Activated B cell treated with CpG ODN at 0.5 μM for 24 hours (primary cell): ENCODE measurements at places on chromosomes 11 and 22.

GRCh38 chr22:27203276-27203660, 545.9 kb downstream of the MIAT start:
- no peak overlapping the region for H3K27ac ChIP-seq
- H3K4me3 ChIP-seq = no peak overlapping the region
- H3K4me1 ChIP-seq = no peaks in the 10 kb centered on the region
- peaks cover 13% of the 10 kb centered on the region for H3K27me3 ChIP-seq
- no peaks in the 10 kb centered on the region for H3K36me3 ChIP-seq
- DNase-seq = no peak

- H3K27ac ChIP-seq = no peak overlapping the region
- peaks cover 11% of the 10 kb centered on the region for H3K27me3 ChIP-seq
- H3K4me3 ChIP-seq = no peak overlapping the region
- no peaks in the 10 kb centered on the region for H3K36me3 ChIP-seq
- no peaks in the 10 kb centered on the region for H3K4me1 ChIP-seq
Measured at GRCh38 chr11:45247433-45247832, 38.7 kb downstream of the SYT13 start.

DNA sequence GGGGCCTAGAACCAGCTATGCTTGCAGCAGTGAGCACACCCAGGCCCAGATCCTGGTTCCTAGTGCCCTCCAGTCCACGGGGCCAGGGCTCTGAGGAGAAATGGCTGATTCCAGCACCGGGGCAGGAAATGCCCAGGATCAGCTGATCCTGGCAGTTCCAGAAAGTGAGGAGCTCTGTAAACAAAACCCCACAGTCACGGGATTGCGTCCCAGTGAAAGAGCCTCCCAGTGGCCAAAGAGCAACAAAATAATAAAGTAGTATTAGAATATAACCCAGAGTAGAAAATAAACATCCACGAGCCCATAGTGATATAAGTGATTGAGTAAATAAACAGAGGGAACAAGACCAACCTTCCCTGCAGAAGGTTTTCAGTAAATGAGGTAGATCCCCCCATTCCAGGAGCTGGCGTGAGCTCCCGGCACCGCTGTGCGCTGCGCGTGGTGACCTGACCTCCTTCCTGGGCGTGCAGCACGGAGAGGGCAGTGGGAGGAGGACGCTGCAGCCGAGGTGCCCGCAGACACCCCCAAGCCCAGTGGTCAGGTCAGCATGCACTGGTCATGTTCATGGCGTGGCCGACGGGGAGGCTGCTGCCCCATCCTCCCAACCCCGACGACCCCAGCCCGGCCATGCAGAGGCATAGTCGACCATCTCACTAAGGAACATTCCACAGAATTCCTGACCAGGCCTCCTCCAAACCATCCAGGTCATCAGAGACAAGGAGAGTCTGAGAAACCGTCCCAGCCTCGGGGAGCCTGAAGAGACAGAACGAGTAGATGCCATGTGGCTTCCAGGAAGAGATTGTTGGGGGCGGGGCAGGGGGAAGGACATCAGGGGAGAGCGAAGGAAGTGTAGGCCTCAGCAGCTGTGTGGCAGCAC, 19.8 kb downstream of the PTDSS2 start:
- peaks cover 2% of the 10 kb centered on the region for H3K36me3 ChIP-seq
- no peak overlapping the region for H3K4me3 ChIP-seq
- peaks cover 2% of the 10 kb centered on the region for H3K4me1 ChIP-seq
- DNase-seq = no peak
- no peaks in the 10 kb centered on the region for H3K27me3 ChIP-seq

DNA sequence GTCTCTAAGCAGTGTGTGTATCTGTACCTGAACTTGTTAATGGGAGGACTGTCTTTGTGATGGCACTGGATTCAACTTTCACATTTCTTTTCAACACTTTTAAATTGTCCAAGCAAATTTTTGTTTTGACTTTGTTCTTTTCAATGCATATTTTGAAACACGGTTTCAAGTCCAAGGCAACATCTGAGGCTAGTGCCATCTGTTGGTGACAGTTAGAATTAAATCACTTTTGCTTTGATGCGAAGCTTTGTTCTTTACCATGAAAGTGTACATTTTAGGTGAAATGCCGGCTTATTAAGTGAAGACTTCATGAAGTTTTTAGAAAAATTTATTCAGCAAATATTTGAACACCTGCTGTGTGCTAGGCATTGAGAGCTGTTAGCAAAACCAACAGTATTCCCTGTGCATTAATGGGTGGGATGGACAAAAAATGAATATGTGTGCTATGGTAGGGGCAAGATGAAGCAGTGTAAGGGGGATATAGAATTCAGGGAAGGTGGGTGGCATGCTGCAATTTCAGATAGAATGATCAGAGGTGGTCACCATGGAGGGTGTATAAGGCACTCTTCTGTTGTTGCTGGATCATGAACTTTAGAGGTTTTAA, 70.2 kb downstream of the DDX10 start:
- H3K4me1 ChIP-seq = peaks cover 28% of the 10 kb centered on the region
- no peaks in the 10 kb centered on the region for H3K27me3 ChIP-seq
- H3K4me3 ChIP-seq = no peak overlapping the region
- no peak overlapping the region for H3K27ac ChIP-seq
- H3K36me3 ChIP-seq = peaks cover 33% of the 10 kb centered on the region
- DNase-seq = no peak

DNA sequence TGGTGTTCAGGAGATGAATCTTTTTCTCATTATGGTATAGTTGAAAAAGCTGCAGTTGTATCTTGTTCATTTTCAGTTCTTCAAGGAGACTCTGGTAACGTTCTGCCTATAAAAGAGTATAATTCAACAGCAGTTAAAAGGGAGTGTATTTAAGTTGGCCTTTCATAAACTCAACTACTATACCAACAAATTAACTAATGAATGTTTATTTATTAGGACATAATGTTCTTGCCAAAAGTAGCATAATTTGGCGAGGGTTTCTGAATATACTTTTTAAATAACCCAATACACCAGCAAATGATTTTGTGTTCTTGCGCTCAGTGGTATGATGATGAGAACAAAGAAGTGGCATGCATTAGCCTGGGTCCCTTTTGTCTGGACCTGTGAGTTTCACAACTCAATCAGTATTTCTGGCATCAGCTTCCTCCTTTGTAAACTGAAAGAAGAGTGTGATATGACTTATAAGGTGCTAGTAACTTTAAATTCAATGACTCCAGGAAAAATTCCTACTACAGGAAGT, 10.9 kb downstream of the SMC1B start:
- no peaks in the 10 kb centered on the region for H3K4me1 ChIP-seq
- no peak for DNase-seq
- no peak overlapping the region for H3K4me3 ChIP-seq
- no peaks in the 10 kb centered on the region for H3K36me3 ChIP-seq

DNA sequence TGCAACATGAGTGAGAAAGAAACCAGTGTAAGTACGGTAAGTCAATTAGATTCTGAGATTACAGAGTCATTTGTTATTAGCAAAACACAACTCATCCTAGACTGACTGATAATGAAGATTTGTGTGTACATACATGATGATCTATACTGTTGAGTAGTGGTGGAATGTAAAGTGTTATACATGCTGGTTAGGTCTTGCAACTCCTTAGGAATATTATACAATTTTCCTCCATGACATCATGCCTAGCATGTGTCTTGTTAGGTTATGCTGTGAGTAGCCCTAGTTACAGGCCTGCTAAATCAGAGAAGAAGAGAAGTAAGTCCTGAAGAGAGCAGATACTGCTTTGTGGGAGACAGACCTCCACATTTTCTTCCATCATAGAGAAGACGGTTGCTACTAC, 880.6 kb downstream of the LUZP2 start:
- no peaks in the 10 kb centered on the region for H3K36me3 ChIP-seq
- no peaks in the 10 kb centered on the region for H3K27me3 ChIP-seq
- DNase-seq = no peak
- no peak overlapping the region for H3K27ac ChIP-seq
- H3K4me1 ChIP-seq = no peaks in the 10 kb centered on the region

DNA sequence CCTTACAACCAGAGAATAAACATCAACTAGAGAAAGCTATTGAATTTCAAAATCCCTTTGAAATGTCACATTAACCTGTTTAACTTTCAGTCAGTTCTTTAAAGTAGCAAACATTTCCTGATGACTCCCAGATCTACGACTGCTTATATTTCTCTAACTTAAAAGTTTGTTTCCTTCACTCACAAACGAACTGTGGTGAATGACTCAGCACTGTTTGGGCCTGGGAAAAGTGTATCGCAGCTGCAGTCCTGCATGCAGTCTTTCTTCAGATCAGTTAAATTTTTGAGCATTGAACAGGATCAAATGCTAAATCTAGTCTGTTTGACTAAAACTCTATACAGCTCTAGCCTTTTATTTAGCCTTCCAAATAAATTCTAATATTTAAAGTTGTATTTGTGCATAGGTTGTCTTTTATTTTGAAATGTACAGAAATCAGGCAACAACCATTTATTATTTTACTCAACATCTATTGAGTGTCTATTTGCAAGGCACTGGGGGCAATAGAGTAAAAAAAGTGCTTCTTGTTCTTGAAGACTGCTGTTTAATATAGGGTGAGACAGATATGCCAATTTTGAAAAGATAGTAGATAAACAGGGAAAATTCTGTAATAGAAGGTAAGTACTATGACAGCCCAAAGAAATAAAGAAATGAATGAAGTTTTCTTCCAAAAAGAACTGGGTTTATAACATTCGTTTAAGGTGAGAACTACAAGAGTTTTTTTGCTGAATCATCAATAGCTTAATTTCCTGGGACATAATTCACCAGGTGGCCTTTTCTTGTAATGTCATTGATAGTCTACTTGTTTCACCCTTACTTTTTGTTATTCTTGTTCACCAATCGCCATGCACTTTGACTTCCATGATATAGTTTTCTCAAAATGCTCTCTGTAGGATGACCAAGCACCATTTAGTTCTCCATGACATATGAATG, 235.4 kb downstream of the METTL15 start:
- no peaks in the 10 kb centered on the region for H3K27me3 ChIP-seq
- H3K27ac ChIP-seq = no peak overlapping the region
- no peak overlapping the region for H3K4me3 ChIP-seq
- H3K4me1 ChIP-seq = no peaks in the 10 kb centered on the region

DNA sequence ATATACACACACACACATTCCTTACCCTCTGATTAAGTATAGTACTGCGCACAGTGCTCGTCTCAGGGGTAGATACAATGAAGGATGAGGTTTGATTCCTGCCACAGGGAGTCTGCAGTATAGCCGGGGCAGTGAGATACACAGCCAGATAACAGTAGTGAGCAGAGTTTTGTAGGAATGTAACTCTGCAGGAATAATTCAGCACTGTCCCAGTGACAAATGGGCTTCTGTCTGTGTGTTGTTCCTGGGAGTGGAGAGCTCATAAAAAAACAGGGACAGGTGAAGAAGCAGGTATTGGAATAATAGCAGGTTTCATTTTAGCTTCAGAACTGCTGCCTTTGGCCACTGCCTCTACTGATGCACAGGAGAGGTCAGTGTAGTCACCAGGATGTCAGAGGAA, 85.3 kb upstream of the OR9Q1 start:
- no peak overlapping the region for H3K27ac ChIP-seq
- DNase-seq = no peak
- no peaks in the 10 kb centered on the region for H3K4me1 ChIP-seq
- H3K27me3 ChIP-seq = peaks cover 13% of the 10 kb centered on the region
- no peak overlapping the region for H3K4me3 ChIP-seq

GRCh38 chr11:2537896-2538724, 93.3 kb downstream of the KCNQ1 start:
- no peak for DNase-seq
- H3K27me3 ChIP-seq = no peaks in the 10 kb centered on the region
- H3K36me3 ChIP-seq = no peaks in the 10 kb centered on the region
- H3K27ac ChIP-seq = no peak overlapping the region
- H3K4me1 ChIP-seq = peaks cover 6% of the 10 kb centered on the region
- H3K4me3 ChIP-seq = no peak overlapping the region

- DNase-seq = no peak
- no peaks in the 10 kb centered on the region for H3K36me3 ChIP-seq
- H3K4me3 ChIP-seq = no peak overlapping the region
- peaks cover 3% of the 10 kb centered on the region for H3K27me3 ChIP-seq
Measured at GRCh38 chr11:61701242-61701886, 21.2 kb downstream of the DAGLA start.

DNA sequence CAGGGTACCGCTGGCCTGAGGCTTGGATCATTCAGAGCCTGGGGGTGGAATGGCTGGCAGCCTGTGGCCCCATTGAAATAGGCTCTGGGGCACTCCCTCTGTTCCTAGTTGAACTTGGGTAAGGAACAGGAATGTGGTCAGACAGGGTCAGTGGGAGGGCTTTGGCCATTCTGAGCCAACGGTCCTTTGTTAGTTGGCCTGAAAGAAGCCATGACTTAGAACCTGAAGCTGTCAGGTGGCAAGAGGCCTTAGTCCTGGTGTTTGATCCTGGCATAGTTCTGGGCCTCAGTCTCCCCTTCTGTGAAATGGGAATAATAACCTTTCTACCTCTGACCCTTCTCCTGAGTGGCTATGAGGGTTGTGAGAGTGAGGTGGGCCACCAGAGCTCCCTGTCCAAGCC, 8.3 kb downstream of the PGAP2 start:
- H3K36me3 ChIP-seq = no peaks in the 10 kb centered on the region
- no peak for DNase-seq
- no peaks in the 10 kb centered on the region for H3K27me3 ChIP-seq

DNA sequence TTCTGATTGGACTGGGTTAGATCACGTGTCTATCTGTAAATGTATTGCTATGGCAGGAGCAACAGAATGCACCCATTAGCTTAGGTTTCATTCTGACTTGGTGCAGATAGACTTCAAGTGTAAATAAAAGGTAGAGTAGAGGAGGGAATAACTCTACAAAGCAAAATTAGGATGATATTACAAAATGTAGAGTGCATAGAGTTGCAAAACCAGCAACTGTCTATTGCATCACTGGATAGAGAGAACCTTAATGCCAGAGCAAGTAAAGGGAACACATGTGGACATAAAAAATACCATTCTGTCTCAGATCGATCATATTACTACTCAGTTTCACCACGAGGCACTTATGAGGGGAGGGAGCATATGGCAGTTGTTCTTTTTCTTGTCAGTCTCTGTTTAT, 22.0 kb upstream of the CAT start:
- no peaks in the 10 kb centered on the region for H3K4me1 ChIP-seq
- H3K4me3 ChIP-seq = no peak overlapping the region
- no peak for DNase-seq
- peaks cover 5% of the 10 kb centered on the region for H3K36me3 ChIP-seq
- peaks cover 11% of the 10 kb centered on the region for H3K27me3 ChIP-seq
- no peak overlapping the region for H3K27ac ChIP-seq

- H3K27me3 ChIP-seq = no peaks in the 10 kb centered on the region
- H3K4me1 ChIP-seq = peaks cover 60% of the 10 kb centered on the region
- peak overlapping the region; percentile 96 for H3K4me3 ChIP-seq
- no peak for DNase-seq
- H3K36me3 ChIP-seq = peaks cover 13% of the 10 kb centered on the region
- H3K27ac ChIP-seq = peak overlapping the region; percentile 94
Measured at GRCh38 chr22:20508815-20509271, 1.4 kb downstream of the MED15 start.

DNA sequence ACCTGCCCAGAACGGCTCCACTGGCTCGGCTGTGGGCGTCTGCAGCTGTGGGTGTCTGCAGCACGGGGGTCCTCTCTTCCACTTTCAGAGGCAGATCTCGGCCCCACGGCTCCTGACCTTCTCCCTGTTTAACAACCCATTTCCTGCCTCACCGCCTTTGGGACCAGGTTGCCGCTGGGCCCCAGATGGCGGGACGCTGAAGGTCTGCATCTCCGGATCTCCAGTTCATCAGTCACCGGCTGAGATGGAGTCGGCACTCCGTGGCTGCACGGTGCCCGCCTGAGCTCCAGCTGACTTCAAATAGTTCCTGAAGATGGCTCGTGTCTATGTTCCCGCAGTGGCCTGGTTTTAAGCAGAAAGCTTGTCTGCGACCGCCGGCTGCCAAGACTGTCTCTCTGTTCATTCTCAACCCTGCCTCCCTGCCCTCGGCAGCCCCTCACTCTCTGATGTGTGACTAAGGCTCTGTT, 475.9 kb downstream of the BRD1 start:
- no peak for DNase-seq
- H3K4me1 ChIP-seq = no peaks in the 10 kb centered on the region
- peaks cover 14% of the 10 kb centered on the region for H3K27me3 ChIP-seq
- no peaks in the 10 kb centered on the region for H3K36me3 ChIP-seq
